WERI-Rb-1 (cell line): ENCODE measurements at places on chromosomes 4 and X.

- no peak for DNase-seq
Measured at GRCh38 chr4:106951891-106952290, 84.2 kb downstream of the DKK2 start.

DNA sequence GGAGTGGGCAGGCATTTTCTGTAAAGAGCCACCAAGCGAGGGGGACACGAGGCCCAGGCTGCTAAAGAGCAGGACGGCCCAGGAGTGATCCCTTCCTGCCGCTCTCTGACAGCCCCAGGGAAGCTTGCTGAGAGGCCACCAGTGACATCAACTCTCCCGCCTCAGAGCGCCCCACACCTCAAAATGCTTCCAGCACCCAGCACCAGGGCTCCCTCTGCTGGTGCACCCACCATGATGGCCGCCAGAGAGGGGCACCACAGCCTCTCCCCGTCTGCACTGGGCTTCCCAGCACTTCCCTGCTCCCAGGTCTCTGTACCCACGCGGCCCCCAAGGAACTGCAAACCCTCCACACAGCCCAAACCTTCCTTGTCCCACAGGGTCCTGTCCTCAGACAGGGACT lies 40.4 kb downstream of the GAK start:
- peak; percentile 83 for DNase-seq

DNA sequence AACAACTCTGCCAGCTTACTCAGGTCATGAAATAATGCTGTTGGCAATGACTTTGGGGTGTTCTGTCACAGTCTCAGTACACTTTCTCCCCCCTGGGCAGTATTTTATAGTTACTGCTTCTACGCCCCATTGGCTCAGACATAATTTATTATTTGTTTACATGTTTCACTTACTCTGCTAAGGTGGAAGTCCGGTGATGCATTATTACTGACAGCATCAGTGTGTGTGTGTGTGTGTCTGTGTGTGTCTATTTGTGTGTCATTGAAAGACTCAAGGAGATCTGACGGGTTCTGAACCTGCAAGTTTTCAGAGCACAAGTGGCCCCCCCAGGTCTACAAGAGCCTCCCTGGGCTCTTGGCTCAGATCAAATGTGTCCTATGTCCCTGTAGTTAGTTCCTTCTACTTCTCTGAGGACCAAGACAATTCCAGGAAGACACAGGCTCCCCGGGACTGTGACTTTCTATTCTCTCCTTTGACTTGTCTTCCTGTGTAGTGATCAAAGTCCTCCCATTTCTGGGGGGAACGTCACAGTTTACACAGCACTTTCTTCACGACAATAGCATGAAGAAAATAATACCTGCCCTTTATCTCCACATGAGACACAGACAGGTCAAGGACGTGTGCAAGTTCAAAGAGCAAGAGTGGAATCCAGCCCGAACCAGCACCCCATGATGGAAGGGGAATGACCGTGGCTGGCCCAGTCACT lies 283.7 kb upstream of the GATB start:
- DNase-seq = no peak

DNA sequence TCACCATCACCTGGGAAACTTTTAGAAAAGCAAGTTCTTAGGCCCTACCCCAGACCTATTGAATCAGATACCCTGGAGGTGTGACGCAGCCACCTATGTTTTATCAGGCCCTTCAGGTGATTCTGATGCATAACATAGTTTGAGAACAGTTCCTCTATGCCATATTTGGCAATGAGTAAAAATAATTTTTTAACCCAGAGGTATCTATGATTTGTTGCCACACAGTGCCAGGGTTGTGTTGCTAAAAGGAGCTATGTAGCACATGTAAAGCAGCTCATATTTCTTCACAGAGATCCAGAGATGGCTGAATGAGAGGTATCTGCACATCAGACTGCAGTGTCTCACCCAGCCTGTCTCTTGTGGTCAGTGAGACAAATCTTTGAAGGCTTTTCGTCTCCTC lies 85.3 kb downstream of the PTPN13 start:
- DNase-seq = no peak

- DNase-seq = no peak
Measured at GRCh38 chr4:61924131-61924530, 724.0 kb downstream of the ADGRL3 start.

GRCh38 chr4:100075486-100076270 lies 114.6 kb downstream of the DDIT4L start:
- no peak for DNase-seq

DNA sequence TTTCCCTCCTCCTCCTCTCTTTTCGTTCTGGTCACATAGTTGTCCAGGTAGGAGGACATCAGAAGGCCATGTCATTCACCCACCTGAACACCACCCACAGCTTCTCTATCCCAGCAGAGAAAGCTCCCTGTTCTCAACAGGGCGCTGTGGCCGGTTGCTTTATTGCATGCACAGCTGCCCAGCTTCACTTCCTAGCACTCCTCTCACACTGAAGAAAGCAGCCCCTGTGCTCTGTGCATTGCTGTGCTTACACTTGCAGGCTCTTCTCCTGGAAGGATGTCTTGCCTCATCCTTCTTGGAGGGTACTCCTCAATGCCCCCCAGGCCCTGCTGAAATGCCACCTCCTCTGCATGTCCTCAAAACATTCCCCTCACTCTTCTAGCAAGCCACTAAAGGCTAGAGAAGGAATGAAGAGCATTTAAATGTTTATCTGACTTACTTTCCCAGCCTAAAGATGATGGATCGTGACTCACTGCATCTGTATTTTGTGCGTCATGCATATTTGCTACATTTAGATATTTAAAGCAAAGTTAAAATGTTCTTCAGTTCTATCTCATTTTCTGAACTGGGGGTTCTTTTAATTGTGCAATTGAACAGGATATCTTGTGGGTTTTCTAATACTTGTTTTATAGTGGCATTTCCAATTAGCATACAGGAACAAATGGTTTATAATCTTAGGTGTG lies 186.4 kb upstream of the PUDP start:
- DNase-seq = no peak

DNA sequence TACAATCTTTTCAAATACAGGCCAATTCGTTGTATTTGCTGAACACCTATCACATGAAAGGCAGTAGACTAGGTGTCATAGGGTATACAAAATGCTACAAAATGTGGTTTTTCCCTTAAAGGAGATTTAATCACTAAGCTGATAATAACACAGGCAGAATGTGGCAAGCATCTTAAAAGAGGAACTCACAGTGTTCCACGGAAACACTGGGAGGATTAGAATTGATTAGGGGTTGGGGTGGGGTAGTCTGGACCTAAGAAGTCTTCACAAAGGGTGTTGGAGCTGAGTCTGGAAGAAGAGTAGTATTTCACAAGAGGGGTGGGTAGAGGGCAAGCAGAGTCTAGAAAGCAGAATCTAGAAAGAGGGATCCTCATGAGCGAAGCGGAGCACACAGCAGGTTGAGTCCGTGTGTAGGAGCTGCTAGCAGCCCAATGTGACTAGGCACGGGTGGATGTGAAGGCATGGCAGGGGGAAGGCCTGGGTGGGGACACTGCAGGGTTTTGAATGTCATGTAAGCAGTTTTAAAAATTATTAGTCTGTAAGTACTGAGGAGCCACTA lies 123.6 kb downstream of the MGST2 start:
- DNase-seq = no peak

DNA sequence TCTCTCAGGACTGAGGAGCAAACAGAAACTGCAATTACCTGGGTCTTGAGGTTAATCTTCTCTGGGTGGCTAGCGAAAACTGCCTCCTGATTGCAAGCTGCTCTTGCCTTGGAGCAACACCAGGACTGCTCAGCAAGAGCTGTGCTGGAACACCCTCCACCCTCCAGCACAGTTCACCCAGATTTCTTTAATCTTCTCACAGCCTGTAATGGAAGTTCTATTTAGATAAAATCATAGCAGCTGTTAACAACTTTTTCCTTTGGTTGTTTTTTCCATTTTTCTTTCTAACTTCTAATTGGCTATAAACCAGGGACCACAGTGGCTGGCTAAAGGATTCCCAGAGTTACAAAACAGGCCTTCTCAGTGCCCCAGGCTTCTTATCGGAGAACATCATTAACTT lies 36.3 kb downstream of the OPHN1 start:
- no peak for DNase-seq

- DNase-seq = no peak
Measured at GRCh38 chr4:67883458-67883857, 344 bp downstream of the TMPRSS11D start.

GRCh38 chrX:130224810-130225209 lies 43.9 kb downstream of the ZNF280C start:
- no peak for DNase-seq

GRCh38 chrX:3807906-3808305 lies 94.5 kb upstream of the PRKX start:
- no peak for DNase-seq

DNA sequence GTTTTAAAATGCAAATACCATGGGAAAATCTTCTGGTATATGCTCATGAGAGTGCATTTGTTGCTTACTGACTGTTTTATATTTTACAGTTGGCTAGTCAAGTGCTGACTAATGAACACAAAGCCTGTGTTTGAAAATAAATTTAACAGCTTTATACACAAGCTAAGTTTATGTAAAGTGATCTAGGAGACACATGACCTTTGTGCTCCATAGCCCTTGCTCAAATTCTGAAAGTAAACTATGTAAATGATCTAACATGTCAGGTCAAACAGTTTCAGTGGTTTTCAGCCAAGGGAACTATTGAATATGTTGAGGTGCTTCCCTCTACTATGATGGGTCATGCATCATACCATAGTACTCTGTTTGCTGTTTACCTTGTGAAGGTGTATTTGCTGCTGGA lies 36.7 kb downstream of the DIAPH2 start:
- no peak for DNase-seq

GRCh38 chr4:6044805-6045204 lies 26.6 kb upstream of the C4orf50 start:
- DNase-seq = peak; percentile 38

- DNase-seq = no peak
Measured at GRCh38 chr4:89769856-89770255, 67.1 kb downstream of the SNCA start.
